ENCODE measurements at places on chromosomes 7 and 10. TPM values are rescaled to one million over a fixed set of nuclear protein-coding genes. Genes with fewer than 3 reads are reported as not detected.

Gene PRLHR
- not detected for total RNA-seq

Gene SFTPA2
- not detected for total RNA-seq

Gene SLF2
- 34.9 TPM for total RNA-seq

Gene RELN
- total RNA-seq = 1.3 TPM

Gene CHN2
- total RNA-seq = not detected

Gene PIK3AP1
- under 0.01 TPM for total RNA-seq

Gene ZNF746
- total RNA-seq = 13.9 TPM

Gene ARID5B
- total RNA-seq = 95.3 TPM

Gene ACTR3C
- not detected for total RNA-seq

Gene CHAT
- total RNA-seq = not detected

Gene TMEM178B
- 0.06 TPM for total RNA-seq

Gene PRKCQ
- total RNA-seq = not detected

Gene PPRC1
- total RNA-seq = 10.7 TPM
